CD4-positive, alpha-beta T cell treated with Interleukin-1 beta for 1 hour (primary cell): ENCODE measurements at places on chromosomes 11 and 22.

- no peak for DNase-seq
Measured at GRCh38 chr11:8102296-8102915, 21.4 kb downstream of the TUB start.

DNA sequence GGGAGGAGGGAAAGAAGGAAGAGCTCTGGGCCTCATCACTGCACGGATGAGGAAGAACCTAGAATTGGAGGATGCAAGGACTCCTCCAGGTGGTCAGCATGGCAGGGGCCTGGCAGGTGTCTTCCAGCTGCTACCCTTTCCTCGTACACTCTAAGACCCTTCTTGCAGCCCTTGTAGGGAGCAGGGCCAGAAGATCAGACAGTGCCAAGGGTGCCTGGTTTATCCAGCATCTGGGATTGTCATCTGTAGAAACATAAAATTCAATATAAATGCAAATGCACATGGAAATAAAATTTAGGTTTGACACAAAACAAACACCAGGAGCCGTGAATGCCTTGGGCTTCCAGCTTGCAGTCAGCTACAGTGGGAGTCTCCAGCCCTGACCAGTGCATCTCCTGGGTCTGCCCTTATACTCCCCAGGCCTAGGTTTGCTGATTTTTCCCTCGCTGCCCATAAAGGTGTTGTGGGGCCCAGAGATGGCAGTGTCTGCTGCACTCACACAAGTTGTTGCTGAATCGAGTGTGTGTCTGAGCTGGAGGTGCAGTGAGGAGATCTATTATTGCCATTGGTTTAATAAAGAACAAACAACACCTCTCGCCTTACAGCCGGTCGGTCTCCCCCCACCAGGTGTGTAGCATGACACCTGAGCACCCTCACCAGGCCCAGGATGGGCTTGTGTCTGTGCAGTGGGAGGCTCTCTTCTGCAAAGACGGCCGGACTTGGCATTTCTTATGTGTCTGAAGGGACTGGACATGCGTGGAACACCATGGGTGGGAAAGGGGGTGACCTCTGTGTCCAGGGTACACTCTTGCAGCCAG lies 87.1 kb downstream of the BCR start:
- DNase-seq: no peak

DNA sequence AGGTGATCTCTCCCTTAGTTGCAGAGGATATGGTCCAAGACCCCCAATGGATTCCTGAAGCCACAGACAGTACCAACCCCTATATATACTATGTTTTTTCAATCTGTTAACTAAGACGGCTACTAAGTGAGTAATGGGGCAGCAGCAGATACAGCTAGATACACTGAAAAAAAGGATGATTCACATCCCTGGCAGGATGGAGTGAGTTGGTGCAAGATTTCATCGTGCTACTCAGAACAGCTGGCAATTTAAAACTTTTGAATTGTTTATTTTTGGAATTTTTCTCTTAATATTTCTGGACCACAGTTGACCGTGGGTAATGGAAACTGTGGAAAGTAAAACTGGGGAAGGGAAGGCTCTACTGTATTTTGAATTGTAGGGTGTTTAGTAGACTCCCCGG lies 17.0 kb upstream of the TMEM218 start:
- DNase-seq: no peak

- no peak for DNase-seq
Measured at GRCh38 chr11:115503886-115504275, 334 bp downstream of the CADM1 start.

GRCh38 chr11:27612932-27613880 lies 87.0 kb downstream of the BDNF start:
- no peak for DNase-seq

DNA sequence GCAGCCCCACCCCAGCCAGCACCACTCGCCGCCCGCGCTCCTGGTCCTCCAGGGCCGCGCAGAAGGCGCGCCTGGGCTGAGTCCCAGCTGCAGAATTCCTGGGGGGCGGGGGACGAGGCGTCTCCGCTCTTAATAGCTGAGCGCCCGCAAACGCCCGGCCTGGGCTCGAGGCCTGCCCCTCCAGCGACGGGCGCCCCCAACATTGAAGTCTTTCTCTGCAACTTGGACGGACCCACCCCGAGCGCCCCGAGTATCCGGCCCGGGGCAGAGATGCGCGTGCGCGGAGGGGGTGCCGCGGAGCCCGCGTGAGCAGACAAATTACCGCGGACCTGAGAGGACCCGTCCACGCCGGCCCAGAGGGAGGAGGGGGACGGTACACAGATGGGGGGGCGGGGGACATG lies 6.7 kb upstream of the SYT7 start:
- peak; percentile 14 for DNase-seq

DNA sequence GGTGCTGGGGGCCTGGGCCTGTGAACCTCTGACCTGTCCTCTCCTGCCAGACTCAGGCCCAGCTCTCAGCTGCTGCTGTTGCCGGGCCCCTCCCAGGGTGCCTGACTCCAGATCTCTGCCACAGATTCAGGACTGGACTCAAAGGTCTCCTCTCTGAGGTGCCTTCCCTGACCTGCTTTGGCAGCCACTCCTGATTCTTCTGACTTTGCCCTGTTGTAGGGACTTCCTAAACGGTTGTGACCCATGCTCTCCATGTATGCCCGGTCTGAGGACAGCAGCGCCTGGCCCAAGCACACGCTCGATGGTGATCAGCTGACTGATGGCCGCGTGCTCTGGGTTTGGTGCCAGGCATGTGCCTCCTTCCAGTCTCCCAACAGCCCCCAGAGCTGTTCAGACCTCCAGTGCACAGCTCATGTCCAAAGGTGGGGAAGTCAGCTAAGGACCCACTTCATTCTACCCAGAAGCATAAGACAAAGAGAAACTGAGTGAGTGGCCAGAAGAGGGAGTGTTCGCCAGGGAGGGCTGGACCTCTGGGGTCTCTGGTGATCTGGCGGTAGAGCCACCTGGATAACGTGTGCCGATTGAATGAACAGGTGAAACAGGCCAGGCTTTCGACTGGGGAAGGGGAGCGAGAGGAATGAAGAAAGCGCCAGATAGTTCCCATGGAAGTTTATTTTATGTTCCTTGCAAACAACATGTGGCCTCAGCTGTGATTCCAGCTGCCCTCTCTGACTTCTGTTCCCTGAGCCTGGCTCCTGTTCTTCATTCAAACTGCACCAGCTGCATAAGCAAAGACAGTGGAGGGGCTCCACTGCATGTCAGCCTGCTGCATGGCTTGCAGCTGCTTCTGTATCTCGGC lies 8.1 kb upstream of the TOP3B start:
- no peak for DNase-seq

DNA sequence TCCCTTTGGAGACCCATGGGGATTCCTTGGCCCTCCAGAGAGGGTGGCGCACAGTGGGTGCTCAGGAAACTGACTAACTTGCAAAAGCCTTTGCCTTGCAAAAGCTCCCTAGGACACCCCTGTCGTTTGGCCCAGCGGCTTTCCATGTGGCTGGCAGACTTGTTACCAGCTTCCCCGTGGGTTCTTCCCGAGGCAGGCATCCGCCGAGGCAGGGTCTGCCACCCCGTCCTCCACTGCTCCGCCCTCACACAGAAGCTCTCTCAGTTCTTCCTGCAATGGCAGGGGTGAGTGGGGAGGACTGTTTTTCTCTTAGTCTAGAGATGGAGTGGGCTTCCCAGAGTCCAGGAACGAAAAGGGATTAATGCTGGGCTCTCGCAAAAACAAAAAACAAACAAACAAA lies 23.0 kb downstream of the ALX4 start:
- DNase-seq: no peak

DNA sequence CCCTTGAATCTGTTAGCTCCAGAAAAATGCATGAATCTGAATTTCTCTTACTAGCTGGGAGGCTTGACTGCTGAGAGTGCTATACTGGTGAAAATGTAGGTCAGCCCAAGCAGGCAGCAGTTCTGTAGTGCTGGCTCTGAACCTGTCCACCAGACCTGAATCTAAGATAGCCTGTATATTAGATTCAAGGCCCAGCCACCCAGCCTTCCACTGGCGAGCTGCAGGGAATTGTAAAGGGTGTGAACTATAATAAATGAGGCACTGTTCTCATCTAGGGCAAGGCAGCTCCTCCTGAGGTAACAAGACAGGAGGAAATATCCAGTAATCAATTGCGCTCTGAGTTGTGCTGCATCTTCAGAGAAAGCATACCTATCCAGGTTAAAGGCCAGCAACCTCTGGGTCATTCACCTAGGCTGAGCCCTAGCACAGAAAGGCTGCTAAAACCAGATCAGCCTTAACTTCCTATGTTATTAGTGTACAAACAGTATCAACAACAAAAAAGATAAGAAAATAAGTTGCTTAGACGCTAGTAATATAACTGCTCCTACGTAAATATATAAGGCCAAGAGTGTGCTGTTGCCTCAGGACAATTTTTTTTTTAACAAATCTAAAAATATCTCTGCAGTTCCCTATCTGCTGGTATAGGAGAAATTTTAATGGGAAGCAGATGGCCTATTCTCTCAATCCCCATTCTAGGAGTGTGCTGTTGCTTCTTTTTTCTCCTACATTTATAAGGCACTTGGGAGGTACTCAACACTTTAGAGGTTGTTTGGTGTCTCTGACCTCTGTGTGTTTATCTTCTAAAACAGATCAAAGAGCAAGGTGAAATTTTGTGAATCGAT lies 63.0 kb downstream of the RELT start:
- no peak for DNase-seq
